ENCODE measurements at places on chromosomes 7 and 10.
A peak's percentile ranks its signal among the peaks of the same experiment; 100 is the strongest.

DNA sequence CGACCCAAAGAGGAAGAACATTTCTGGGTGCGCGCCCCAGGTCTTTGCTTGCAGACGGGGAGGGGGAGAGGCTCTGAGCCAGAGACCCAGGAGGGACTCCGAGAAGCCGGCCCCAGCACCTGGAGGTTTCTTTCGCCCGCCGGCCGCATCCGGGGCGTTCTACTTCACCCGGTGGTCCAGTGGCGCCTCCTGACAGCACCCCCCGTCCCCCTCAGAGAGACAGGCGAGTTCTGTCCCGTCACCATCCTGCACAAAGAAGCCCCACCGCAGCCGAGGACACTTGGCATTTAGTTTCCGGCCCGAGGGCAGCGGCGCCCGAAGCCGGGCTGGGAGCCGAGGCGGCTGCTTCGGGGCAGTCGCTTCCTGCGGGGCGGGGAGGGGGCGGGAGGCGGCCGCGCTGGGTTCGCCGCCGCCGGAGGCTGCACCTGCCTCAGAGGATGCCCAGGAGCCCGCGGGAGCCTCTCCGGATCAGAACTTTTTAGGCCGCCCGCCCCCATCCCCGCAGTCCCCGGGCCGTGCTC, at the start of gene TMEM178B:
Gene TMEM178B, plus strand, starts transcription at position 424 of the 521 bp plus-strand sequence.
- no peak for DNase-seq

GRCh38 chr10:102545997-102546396, 42.2 kb downstream of the SUFU start:
- no peak for DNase-seq

GRCh38 chr7:110084181-110084807, 1006.6 kb upstream of the LRRN3 start:
- no peak for DNase-seq

- DNase-seq = no peak
These were observed 137.5 kb upstream of the MKLN1 start for GRCh38 chr7:131190146-131190545.

GRCh38 chr10:58385784-58386112, 538 bp downstream of the TFAM start:
- DNase-seq = no peak

DNA sequence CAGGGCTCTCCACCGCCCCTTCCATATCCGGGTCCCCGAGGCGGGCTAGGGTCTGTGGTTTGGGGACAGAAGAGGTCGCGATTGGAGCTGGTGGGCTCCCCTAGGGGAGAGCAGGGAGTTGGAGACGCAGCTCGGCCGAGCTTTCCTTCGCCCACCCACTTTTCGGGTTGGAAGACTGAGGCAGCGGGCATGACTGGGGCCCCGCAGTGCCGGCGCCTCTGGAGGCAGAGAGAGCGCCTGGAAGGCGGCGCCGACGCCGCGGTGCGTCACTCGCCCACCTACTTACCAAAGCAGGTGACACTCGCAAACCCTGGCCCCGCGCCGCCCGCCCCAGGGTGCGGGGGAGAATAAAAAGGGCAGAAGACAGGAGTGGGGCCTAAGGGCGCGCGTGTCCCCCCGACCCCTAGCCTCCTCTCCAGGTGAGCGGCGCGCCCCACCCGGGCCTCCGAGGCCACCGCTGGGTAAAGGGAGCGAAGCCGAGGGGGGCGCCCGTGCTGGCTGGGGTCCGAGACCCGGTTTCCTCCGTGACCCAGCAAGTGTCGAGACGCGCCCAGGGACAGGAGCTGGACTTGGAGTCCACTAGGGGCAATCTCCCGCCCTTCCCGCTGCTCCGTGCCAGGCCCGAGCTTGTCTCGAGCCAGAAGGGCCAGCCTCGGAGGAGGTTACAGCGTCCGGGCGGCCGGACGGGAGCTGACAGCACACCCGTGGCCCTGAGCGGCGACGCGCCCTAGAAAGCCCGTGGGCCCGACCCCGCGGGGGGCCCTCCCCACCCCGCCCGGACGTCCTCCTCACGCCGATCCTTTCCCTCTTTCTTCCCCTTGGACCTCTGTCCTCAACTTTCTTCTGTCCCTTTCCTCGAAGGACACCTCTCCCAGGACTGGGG, 34.4 kb upstream of the GRID1 start:
- DNase-seq = peak; percentile 57

GRCh38 chr7:80653244-80653643, 14.8 kb downstream of the CD36 start:
- no peak for DNase-seq

DNA sequence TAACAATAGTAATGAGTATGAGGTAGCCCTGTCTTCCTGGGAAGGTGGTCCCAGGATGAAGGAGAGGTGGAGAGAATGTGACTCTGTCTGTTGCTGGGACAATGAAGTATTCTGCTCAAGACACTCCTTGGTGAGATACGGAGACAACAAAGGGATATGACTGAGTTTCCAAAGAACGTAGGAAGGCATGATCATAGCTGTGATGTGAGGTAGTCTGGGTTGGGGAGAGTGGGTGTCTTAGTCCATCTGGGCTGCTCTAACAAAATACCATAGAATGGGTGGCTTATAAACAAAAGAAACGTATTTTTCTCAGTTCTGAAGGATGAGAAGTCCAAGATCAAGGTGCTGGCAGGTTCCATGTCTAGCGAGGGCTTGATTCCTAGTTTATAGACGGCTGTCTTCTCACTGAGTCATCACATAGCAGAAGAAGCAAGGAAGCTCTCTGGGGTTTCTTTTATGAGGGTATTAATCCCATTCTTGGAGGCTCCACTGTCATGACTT, 84.9 kb upstream of the RHOBTB1 start:
- DNase-seq = no peak

DNA sequence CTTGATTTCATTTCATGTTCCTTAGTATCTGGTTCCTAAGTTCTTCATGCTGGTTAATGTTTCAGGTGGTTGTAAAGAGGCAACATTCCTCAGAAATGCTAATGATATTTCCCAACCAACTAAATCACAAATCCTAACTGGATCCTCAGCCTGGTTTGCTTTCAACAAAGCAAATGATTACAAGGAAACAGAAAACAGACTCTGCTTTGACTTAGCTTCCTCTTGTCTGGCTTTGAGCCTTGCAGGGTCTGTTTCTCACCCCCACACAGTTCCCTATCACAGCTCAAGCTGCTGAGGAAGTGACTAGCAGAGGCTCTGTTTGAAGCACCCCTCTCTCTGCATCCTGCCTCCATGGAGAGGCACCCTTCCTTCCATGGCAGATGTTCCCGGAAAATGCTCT, 130.2 kb upstream of the CTTNBP2 start:
- DNase-seq = no peak

DNA sequence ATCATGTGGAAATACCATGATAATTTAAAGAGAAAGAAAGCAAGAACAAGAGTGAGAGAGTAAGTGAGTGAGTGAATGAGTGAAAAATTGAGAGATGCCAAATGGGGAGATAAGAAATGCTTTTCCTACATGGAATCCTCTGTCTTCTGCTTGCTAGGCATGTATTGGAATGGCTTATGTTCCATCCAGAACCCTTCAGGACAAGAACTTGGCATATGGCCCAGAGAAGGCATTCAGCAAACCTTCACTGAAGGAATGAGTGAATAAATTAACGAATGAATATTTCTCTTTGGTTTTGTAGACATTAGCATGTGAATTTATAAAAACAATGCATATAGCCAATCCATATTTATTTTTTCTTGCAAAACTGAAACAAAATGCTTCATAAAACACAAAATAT, 162.2 kb downstream of the LRRTM3 start:
- no peak for DNase-seq

- no peak for DNase-seq
These were observed 267.0 kb downstream of the FRMD4A start for GRCh38 chr10:14063531-14064285.

DNA sequence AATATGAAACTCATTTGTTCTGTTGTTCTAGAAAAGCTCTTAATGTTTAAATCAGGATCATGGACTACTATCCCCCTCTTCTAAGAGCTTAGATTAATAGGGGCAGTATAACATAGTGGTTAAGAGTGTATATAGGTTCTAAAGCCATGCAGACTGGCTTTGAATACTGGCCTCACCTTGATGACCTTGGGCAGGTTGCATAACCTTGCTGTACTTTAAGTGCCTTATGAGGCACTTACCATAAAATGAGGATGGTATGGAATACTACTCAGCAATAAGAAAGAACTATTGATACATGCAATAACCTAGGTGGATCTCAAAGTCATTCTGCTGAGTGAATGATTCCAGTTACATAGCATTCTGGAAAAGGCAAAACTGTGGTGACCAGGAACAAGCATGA, 53.6 kb downstream of the GBF1 start:
- DNase-seq = no peak

DNA sequence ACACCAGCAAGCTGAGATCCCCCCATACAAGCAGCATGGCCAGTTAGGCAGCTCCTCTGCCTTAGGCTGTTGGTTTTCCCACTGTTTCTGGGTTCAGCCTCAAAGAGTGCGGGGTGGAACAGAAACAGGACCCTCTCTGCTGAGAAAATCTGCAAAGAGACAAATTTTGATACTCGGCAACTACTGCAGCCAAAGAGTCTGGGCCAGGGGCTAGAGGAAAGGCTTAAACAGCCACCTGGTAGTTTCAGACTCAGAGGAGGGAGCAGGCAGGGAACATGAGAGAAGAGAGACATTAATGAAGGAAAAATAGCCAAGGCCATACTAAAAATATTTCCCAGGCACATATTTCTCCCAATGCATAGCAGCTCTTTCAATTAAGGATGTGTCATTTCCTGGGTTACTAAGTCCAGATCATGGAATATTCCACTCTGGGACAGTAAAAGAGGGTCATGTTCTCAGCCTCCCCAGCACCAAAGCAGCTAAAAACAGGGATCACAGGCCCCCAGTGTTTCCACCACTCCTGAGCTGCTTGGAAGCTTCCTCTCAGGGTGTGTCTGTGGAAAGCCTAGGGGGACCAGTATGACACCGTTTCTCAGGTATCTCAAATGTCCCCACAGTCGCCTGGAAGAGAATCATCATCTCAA, 29.8 kb downstream of the PDLIM1 start:
- no peak for DNase-seq

GRCh38 chr7:34327681-34328080, 330.3 kb upstream of the NPSR1 start:
- no peak for DNase-seq

GRCh38 chr10:116160271-116160670, 112.7 kb downstream of the GFRA1 start:
- no peak for DNase-seq

- DNase-seq = no peak
These were observed 80.7 kb downstream of the INHBA start for GRCh38 chr7:41621953-41622831.

- peak; percentile 36 for DNase-seq
These were observed 44.5 kb upstream of the ACBD5 start for GRCh38 chr10:27285093-27285492.

DNA sequence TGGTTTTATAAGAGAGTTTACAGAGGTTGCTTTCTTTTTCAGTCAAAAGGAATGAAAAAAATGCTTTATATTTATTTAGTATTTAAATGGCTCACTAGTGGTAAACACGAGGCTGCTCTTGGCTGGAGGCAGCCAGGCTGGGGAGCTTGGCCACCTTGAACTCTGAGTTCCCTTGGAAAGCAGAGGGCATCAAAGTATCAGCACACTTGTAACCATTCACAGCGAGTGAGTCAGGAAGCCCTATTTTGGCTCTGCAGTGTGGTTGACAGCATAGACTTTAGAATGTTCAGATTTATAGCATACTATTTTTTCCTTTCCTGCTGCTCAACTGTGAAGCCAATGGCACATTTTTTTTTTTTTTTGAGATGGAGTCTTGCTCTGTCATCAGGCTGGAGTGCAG, 51.6 kb downstream of the CYCS start:
- DNase-seq = no peak

DNA sequence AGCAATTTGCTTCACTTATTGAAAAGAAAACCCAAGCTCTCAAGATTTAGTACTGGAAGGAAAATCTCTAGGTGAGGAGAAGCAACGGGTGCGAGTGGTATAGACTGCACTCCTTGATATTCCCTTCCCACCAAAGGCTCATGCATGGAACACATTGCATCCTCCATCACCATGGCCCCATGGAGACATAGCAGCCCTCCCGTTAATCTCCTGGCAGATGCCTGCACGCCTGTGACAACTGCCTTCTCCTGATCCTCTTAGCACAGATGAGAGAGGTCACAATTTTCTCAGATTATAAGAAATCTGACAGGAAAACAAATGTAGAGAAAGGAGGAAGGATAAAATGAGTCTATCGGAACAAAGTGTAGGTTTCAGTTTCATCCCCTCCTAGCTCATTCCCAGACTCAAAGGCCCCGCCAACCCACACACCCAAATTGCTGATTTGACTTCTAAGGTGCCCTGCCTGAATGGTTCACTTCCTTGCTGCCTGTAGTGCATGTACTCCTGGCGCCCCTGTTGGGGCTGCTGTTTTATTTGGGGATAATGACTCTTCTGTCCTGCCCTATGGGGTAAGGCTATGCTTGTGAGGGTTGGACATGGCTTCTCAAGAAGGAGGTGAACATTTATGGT, 50.0 kb downstream of the PLXNA4 start:
- no peak for DNase-seq

- DNase-seq = no peak
These were observed 9.6 kb upstream of the JAZF1 start for GRCh38 chr7:28190077-28190710.

- DNase-seq = no peak
These were observed 115.2 kb upstream of the MDFIC start for GRCh38 chr7:114806590-114807162.

- no peak for DNase-seq
These were observed 50.8 kb downstream of the SH2D4B start for GRCh38 chr10:80588546-80588945.

DNA sequence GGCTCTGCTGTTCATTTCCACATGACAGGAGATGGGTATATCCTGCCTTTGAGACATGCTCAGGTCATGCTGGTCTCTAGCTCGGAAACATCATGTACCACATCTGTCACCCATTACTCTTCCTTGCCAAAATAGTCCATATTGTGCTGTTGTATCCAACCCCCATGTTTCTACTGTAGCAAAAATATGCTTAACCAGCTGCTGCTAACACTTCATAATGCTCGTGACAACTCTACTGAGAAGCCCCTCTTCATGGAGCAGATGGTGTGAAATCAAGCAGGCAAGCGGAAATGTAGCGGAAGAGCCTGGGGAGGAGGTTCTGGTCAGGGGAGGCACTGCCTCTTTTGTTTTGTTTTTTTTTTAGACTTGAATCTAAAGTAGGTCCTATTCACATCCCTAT, 82.9 kb downstream of the NPY start:
- no peak for DNase-seq

DNA sequence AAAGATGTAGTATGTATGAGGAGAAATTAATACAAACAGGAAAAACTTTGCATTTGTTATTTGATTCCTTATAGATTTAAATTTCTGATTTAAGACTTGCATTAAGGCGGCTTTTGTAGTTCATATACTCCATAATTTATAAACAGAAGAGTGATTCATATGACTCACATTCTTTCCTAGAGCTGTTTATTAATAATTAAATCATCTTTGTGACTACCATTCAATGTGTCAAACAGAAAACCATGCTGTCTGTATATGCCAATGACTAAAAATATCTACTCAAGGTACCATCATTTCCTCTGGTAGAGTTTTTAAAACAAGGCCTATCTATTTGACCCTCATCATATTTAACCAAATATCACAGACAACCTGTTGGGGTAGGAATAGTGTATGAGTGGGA, 501.7 kb downstream of the PARD3 start:
- DNase-seq = no peak

Data from effector memory CD8-positive, alpha-beta T cell (primary cell).